ENCODE measurements at places on chromosomes 7 and 10. TPM values are rescaled to one million over a fixed set of nuclear protein-coding genes. Genes with fewer than 3 reads are reported as not detected.

The RBP4 gene
- total RNA-seq = not detected

The NEURL1 gene
- 2.7 TPM for total RNA-seq

- H3K4me1 ChIP-seq = peaks cover 12% of the 10 kb centered on the region
- peak overlapping the region; percentile 34 for H3K27ac ChIP-seq
- H3K27me3 ChIP-seq = no peaks in the 10 kb centered on the region
- no peak for DNase-seq
Observed at GRCh38 chr7:38825721-38826440, 83.1 kb downstream of the VPS41 start.

- no peaks in the 10 kb centered on the region for H3K27me3 ChIP-seq
- peaks cover 2% of the 10 kb centered on the region for H3K36me3 ChIP-seq
- DNase-seq = peak; percentile 32
- peaks cover 24% of the 10 kb centered on the region for H3K4me1 ChIP-seq
- H3K4me3 ChIP-seq = no peak overlapping the region
- peak overlapping the region; percentile 10 for H3K27ac ChIP-seq
Observed at GRCh38 chr7:5598261-5598761, 174.7 kb upstream of the TNRC18 start.

DNA sequence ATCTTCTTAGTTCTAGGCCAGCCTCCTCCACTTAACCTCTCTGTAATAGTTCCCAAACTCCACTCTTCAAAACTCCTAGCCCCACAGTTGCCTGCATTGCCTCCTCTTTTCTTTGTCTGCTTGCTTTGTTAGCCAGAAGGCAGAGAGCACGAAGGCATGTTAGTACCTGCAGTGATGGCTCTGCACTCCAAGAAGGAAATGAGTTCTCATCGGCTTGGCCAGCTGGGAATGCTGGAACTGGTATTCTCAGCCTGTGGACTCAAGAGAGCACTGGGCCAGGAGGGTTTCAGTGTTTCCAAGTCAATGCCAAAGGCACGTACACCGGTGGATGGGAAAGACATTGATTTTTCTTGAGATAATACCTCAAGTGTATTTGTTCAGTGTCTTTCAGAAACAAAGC is 66.3 kb upstream of the HABP2 start:
- no peak overlapping the region for H3K4me3 ChIP-seq
- H3K4me1 ChIP-seq = no peaks in the 10 kb centered on the region
- no peak overlapping the region for H3K27ac ChIP-seq
- no peak for DNase-seq
- peaks cover under 1% of the 10 kb centered on the region for H3K27me3 ChIP-seq
- no peaks in the 10 kb centered on the region for H3K36me3 ChIP-seq

Data from cardiac muscle cell (in vitro differentiated cells and primary cell).